Type B pancreatic cell (in vitro differentiated cells): ENCODE measurements at places on chromosomes 16 and 17. TPM values are rescaled to one million over a fixed set of nuclear protein-coding genes. Genes with fewer than 3 reads are reported as not detected.

Gene SHISA9
- total RNA-seq = 5.3 and 6.3 TPM in 2 replicates

Gene SLC13A5
- total RNA-seq = 2.2 and 2.9 TPM in 2 replicates

Gene SSTR5
- 0.43 and 1.8 TPM in 2 replicates for total RNA-seq

Gene ACSM3
- total RNA-seq = 22.6 and 51.2 TPM in 2 replicates

Gene MILR1
- total RNA-seq = not detected in 2 replicates

Gene PRSS22
- 42.5 and 56.8 TPM in 2 replicates for total RNA-seq

Gene GPRC5C
- 52.0 and 64.3 TPM in 2 replicates for total RNA-seq

Gene RAMP2
- total RNA-seq = 1.5 and 8.3 TPM in 2 replicates

Gene ARHGAP23
- 114 and 333 TPM in 2 replicates for total RNA-seq

Gene NOG
- total RNA-seq = 1.7 and 13.7 TPM in 2 replicates

Gene IGF2BP1
- total RNA-seq = 104 and 232 TPM in 2 replicates

Gene ALDOC
- 7.1 and 12.6 TPM in 2 replicates for total RNA-seq

Gene TRPV2
- total RNA-seq = 0.52 and 1.7 TPM in 2 replicates

Gene HS3ST6
- 1.3 and 5.6 TPM in 2 replicates for total RNA-seq

Gene AURKB
- 35.0 and 108 TPM in 2 replicates for total RNA-seq

DNA sequence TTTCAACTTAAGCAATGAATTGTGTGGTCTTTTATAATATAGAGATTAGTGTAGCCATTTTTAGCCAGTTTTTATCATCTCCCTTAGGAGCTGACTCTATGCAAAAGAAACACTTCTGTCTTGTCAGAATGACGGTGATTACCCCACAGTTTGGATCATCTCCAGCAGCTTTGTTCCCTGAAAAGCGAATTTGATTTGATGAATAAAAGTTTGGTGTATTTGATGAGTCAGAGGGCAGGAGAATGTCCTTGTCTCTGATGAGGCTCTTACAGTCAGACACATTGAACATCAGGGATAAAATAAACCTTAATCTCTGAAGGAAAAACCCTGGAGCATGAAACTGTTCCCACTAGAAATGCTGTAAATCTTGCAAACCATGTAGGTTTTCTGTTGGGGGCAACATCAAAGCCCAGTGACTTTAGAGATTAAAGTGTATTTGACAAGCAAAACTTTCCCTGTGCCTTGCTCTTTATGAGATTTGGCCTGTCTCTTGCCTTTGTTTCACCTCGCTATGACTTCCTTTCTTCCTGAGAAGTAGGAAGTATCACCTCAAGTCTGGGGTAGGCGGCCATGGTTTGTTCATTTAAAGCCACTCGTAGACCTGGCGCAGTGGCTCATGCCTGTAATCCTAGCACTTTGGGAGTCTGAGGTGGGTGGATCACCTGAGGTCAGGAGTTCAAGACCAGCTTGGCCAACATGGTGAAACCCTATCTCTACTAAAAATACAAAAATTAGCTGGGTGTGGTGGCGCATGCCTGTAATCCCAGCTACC lies 209.3 kb downstream of the FTO start:
- DNase-seq = no peak

- DNase-seq = peak; percentile 73
Observed at GRCh38 chr17:29048440-29049368, 5.8 kb downstream of the PIPOX start.

DNA sequence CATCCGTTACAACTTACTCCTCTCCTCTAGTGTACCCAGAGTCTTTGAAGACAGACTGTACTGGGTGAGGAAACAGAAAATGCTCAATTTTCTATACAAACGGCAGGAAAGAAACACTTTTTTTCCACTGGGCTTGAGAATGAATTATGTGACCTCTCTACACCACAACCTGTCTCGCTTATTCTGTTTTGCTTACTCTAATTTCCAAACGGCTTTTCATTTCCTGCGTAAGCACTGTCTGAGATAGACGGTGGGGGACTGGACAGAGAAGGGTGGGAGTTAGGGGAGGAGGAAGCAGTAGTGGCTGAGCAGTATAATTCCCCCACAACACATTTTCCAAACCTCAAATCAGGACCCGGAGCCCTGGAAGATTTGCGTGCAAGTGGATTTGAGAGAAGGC lies 191.4 kb upstream of the SDK2 start:
- no peak for DNase-seq

GRCh38 chr16:22053921-22054341 lies 38.4 kb upstream of the VWA3A start:
- DNase-seq = no peak

- no peak for DNase-seq
Observed at GRCh38 chr17:17076066-17076465, 33.8 kb downstream of the MPRIP start.

DNA sequence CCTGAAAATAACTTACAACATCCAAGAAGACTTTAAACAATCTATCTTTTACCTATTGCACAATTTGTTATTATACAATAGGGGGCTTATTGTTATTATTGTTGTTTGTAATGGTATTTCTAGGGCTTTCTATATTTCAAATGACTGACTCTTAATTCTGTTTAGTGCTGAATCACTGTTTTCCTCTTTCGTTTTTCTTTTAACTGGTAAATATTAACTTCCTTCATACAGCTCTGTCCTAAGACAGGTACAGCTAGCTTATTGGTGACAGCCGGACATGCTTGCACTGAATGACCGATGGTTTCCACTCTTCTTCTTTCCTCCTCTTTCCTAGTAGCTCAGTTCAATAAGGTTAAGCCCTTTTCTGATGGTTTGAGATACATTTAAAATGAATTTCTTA lies 11.6 kb downstream of the KRTAP9-7 start:
- DNase-seq = no peak

DNA sequence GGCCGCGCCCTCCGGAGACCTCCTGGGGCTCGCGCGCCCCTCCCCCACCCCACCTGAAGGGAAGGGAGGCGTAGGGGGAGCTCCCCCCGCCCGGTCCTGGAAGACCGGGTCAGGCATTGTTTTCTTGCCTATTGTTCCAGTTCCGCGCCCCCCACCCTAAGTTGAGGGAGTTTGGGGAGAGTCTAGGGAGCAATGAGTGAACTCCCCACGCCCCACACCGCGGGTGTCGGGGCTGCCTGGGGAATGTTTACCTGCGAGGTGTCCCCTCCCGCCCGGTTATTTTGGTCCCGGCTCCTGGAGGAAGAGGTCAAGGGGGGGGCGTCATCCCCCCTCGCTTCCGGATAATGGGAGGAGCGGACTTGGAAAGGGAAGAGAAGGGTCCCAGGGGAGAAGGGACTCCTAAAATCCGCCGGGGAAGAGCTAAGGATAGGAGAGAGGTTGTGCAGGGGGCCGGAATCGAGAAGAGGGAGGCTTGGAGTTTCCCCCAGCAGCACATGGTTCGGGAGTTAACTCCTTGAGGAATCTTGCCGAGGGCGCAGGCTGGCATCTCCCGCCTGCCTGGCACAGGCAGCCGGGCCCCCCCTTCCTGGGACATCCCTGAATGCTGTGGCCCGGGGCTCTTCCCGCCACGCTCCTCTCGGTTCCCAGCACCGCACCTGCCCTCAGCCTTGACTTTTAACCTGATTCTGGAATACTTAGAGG lies 881 bp downstream of the MLLT6 start:
- no peak for DNase-seq

GRCh38 chr17:13874817-13875216 lies 194.5 kb upstream of the COX10 start:
- DNase-seq = no peak

GRCh38 chr17:48747445-48748363 lies 19.2 kb upstream of the HOXB13 start:
- no peak for DNase-seq

GRCh38 chr17:72790190-72790589 lies 302.3 kb downstream of the SLC39A11 start:
- no peak for DNase-seq

GRCh38 chr17:73595479-73595878 lies 48.8 kb downstream of the SDK2 start:
- no peak for DNase-seq

- no peak for DNase-seq
Observed at GRCh38 chr16:6898896-6899295, 433.7 kb upstream of the RBFOX1 start.

- no peak for DNase-seq
Observed at GRCh38 chr17:45953561-45953960, 45.5 kb upstream of the STH start.

GRCh38 chr16:66933776-66934137 lies 445 bp downstream of the CIAO2B start:
- no peak for DNase-seq

DNA sequence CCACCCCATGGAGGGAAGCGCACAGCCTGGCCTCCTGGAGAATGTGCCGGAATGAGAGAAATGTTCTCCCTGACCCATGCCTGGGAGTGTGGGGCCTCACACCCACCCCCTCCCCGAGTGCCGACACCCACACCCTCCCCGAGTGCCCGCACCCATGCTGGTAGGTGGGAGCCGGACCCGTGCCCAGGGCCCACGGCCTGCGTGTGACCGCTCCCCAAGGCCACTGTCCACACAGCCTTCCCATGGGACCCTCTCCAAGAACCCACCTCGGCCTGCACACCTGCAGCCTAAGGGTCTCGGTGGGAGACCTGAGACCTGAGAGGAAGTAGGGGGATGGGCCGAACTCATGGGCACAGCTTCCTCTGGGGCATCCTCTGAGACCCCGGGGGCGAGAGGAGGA lies 3.3 kb upstream of the PVALEF start:
- no peak for DNase-seq

GRCh38 chr16:56423584-56424403 lies 1.6 kb downstream of the AMFR start:
- DNase-seq = no peak

DNA sequence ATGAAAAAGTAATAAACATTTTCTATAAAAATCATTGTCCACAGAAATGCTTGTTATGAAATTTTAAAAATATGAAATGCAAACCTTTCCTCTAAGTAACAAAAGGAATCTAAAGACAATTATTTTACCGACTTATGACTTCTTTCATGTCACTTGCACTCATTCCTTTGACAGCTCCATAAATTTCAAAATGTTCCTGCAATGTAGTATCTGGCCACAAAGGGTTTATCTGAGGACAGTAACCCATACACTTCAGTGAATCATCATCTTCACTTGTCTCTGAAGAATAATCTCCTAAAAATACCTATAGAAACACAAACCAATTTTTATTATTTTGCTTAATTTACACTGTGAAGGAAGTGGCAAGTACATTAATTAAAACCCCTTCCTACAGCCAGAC lies 25.6 kb upstream of the ABCA10 start:
- no peak for DNase-seq
